Neural crest cell (in vitro differentiated cells): ENCODE measurements at places on chromosomes 11 and 22. TPM values are rescaled to one million over a fixed set of nuclear protein-coding genes. Genes with fewer than 3 reads are reported as not detected.
A peak's percentile ranks its signal among the peaks of the same experiment; 100 is the strongest.

MAJIN gene
- total RNA-seq: not detected in 2 replicates

A4GALT gene
- 0.35 and 0.39 TPM in 2 replicates for total RNA-seq

OR8G5 gene
- not detected in 2 replicates for total RNA-seq

C11orf68 gene
- 25.7 and 27.2 TPM in 2 replicates for total RNA-seq

DNA sequence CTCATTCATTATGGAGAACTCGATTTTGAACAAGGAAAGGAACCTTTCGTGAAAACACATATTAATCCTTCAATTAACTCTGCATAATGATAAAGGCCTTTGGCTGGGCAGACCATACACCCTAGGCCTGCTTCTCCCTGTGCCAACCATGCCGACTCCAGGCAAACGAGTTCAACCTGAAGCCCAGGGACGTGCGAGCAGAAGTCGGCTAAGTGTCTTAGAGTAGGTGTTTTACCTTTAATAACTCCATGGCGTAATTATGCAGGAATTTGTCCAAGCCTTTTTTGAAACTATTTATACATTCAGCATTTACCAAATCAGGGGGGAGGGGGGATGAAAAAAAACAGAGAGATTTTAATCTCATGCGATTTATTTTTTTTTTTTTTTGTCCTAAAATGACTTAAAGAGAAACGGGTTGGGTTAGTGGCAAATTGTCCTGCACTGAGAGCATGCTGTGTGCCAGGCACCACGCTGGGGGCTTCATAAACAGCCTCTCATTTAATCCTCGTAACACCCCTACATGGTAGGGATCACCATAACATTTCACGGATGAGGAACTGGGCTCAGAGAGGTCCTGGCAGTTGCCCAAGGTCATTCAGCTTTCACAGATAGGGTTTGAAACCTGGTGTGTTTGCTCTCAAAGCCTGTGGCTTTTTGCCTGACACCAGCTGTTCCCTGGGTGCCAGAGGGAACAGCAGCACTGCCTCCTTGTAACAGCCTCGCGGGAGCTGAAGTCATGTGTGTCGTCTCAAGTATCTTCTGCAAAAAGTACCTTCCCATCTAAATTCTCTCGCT is 423.9 kb downstream of the MN1 start:
- DNase-seq: no peak
- H3K27ac ChIP-seq: no peak overlapping the region
- H3K4me3 ChIP-seq: no peak overlapping the region
- no peaks in the 10 kb centered on the region for H3K27me3 ChIP-seq

DNA sequence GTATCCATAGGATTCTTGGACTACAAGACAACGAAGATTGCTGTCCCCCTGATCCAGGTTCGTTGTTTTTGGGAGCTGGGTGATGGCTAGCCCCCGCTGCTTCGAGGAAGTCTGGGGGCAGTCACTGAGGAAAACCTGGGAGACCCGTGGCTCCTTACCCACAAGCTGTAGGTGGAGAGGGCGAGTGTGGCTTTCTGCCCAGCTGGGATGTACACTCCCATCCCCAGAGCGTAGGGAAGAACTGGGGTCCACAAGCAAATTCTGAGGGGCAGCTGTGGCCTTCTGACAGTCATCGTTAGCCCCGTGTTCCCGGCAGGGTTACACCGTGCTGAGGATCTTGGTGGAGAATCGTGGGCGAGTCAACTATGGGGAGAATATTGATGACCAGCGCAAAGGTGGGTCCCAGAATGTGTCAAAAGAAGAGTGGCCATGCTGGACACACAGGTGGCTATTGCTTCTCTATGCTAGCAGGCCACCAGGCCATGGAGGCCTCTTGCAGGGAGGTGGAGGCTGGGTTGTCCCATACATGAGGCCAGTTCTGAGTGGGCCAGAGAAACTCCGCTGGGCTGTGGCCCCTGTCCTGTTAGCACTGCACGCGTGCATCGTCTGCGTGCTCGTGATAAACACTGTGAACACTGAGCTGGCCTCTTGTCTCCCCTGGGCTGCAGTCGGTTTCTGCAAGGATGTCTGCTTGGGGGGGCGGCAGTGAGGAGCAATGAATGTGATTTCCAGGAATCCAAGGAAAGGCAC is 39.8 kb downstream of the GLB1L2 start:
- no peak overlapping the region for H3K27ac ChIP-seq
- DNase-seq: no peak
- no peaks in the 10 kb centered on the region for H3K27me3 ChIP-seq

GRCh38 chr11:20208622-20209111 is 48.4 kb upstream of the DBX1 start:
- peaks cover 32% of the 10 kb centered on the region for H3K4me1 ChIP-seq
- H3K4me3 ChIP-seq: peak overlapping the region; percentile 54
- peak; percentile 25 for DNase-seq
- no peak overlapping the region for H3K27ac ChIP-seq
- H3K27me3 ChIP-seq: peaks cover 65% of the 10 kb centered on the region

DNA sequence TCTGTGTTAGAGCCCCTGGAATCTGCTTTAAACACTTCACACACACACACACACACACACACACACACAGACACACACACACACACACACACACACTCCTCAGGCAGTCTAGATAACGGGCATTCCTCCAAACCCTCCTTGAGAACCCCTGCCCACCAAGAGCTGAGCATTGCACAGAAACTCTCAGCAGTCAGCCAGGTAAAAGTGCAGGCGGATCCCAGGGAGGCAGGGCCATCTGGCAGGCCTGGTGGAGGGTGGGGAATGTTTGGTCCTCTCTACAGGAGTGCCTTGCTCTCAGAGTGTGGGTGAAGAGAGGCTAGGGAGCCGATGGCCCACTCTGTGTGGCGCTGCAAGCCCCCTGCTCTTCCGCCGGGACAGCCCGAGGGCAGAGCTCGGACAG is 190.2 kb downstream of the BUD13 start:
- H3K27me3 ChIP-seq: peaks cover 89% of the 10 kb centered on the region
- peaks cover 14% of the 10 kb centered on the region for H3K4me1 ChIP-seq
- H3K36me3 ChIP-seq: peaks cover 2% of the 10 kb centered on the region
- no peak for DNase-seq

GRCh38 chr22:46219636-46220035 is 30.5 kb downstream of the CDPF1 start:
- no peak overlapping the region for H3K4me3 ChIP-seq
- H3K27ac ChIP-seq: no peak overlapping the region
- peaks cover 7% of the 10 kb centered on the region for H3K4me1 ChIP-seq
- DNase-seq: no peak
- H3K27me3 ChIP-seq: no peaks in the 10 kb centered on the region

GRCh38 chr11:96263238-96263763 is 79.7 kb downstream of the MAML2 start:
- H3K36me3 ChIP-seq: peaks cover 4% of the 10 kb centered on the region
- no peak for DNase-seq
- H3K4me1 ChIP-seq: peaks cover 59% of the 10 kb centered on the region
- no peak overlapping the region for H3K27ac ChIP-seq

DNA sequence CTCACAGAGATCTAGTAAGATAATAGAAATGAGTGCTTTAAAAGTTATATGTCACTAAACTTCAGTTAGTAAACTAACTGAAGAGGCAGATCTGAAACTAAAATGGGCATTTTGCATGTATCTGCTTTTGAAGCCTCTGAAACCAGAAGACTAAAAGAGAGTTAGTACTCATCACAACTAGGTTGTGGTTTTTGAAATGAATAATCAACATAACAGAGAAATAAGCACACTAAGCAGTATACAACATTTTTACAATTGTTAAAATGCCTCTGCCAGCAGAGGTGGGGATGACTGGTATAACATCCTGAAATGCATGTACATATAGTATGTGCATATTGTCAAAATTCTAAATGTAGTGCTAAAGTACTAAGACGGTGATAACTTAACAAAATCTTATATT is 564.5 kb downstream of the DLG2 start:
- no peaks in the 10 kb centered on the region for H3K27me3 ChIP-seq
- no peaks in the 10 kb centered on the region for H3K4me1 ChIP-seq
- H3K4me3 ChIP-seq: no peak overlapping the region
- H3K36me3 ChIP-seq: no peaks in the 10 kb centered on the region
- no peak for DNase-seq

DNA sequence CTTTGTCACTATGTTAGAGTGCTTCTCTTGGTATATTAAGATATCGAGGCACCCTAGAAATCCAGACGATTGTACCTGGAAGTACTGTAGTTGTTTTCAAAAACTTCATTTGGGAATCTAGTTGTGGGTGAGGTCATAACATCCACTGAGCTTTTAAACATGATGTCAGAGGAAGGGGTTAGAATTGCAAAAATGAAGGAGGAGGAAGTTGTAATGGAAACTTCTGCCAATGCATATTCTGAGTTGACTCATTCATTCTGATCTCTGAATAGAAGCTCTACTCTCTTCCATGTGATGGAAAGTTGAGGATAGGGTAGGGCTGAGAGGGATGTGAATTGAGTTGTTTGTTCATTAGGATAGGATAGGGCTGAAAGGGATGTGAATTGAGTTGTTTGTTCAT is 7.7 kb downstream of the CD44 start:
- no peaks in the 10 kb centered on the region for H3K36me3 ChIP-seq
- DNase-seq: no peak
- no peak overlapping the region for H3K4me3 ChIP-seq
- H3K27me3 ChIP-seq: peaks cover 14% of the 10 kb centered on the region
- H3K27ac ChIP-seq: no peak overlapping the region
- H3K4me1 ChIP-seq: no peaks in the 10 kb centered on the region

DNA sequence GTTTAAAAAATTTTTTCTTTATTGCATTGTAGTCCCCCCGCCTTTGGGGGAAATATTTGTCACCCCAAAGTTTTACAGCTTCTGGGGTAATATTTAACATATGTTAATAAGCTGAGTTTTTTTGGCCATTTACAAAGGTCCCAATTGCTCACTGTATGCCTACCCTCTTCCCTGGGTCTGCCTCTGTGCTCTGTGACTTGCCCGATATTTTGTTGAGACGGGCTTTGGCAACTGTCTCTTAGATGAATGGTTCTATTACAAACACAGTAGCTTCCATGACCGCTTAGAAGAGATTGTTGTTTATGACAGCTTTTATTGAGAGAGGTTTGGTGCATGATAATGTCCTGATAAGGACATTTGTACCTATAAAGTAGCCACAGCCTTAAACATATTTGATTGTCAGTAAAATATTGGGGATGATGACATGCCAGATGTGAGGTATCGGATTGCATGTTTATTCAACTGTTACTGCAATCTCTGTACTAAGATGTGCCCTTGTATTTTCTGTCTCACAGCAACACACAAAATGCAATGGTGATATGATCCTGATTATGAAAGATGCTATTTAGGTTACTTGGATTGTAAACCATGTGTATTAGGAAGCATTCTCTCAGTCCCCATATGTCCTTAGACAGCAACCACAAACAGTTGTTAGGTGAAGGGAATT is 103.1 kb downstream of the TEAD1 start:
- H3K36me3 ChIP-seq: peaks cover 17% of the 10 kb centered on the region
- DNase-seq: no peak

- H3K4me3 ChIP-seq: no peak overlapping the region
- H3K27me3 ChIP-seq: peaks cover 15% of the 10 kb centered on the region
- no peaks in the 10 kb centered on the region for H3K36me3 ChIP-seq
- DNase-seq: no peak
- peaks cover under 1% of the 10 kb centered on the region for H3K4me1 ChIP-seq
- H3K27ac ChIP-seq: no peak overlapping the region
Observed at GRCh38 chr22:46081036-46081830, 69.1 kb upstream of the PPARA start.

GRCh38 chr11:106420048-106420665 is 342.7 kb downstream of the AASDHPPT start:
- no peaks in the 10 kb centered on the region for H3K27me3 ChIP-seq
- no peak overlapping the region for H3K27ac ChIP-seq
- DNase-seq: no peak
- H3K36me3 ChIP-seq: no peaks in the 10 kb centered on the region
- peaks cover 4% of the 10 kb centered on the region for H3K4me1 ChIP-seq

DNA sequence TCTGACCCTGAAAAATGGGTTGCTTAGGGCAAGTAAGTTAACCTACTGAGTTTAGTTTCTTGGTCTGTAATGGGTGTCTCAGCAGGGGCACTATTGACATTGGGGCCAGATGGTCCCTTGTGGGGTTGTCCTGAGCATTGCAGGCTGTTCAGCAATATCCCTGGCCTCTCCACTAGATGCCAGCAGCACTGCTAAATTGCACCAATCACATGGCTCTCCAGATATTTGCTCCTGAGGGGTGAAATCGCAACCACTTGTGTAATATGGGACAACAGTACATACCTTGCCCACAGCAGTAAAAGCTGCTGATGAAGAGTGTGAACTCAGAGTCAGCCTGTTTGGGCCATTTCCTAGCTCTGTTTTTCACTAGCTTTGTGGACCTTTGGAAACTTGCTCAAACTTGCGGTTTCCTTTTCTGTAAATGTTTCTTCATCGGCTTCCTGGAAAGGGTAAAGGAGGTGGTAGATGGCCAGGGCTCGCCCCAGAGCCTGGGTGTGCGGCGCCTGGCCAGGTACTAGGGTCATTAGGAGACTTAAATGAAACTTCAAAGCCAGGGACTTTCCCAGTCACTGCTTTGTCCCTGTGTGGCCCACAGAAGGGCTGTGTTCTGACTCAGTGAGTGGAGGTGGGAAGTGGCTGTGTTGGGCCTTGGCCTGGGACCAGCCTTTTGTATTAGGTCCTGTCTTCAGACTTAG is 13.0 kb downstream of the NCF4 start:
- H3K4me3 ChIP-seq: no peak overlapping the region
- DNase-seq: no peak
- H3K4me1 ChIP-seq: no peaks in the 10 kb centered on the region
- H3K36me3 ChIP-seq: no peaks in the 10 kb centered on the region
- H3K27me3 ChIP-seq: peaks cover 46% of the 10 kb centered on the region

DNA sequence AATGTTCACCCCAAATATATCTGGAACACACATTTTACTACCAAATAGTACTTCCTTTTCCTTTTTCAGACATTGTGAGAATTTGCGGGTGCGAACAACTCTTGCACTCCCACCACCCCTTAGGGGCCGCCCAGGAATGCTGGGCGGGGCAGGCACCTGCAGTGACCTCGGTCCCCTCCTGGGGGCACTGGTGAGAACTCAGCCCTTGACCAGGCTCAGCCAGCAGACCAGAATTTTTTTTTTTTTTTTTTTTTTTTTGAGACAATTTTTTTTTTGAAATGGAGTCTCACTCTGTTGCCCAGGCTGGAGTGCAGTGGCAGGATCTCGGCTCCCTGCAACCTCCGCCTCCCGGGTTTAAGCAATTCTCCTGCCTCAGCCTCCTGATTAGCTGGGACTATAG is 75.8 kb downstream of the ARHGAP8 start:
- no peak overlapping the region for H3K4me3 ChIP-seq
- no peaks in the 10 kb centered on the region for H3K27me3 ChIP-seq
- peak; percentile 57 for DNase-seq

GRCh38 chr11:93444617-93445073 is 98.5 kb downstream of the SMCO4 start:
- H3K36me3 ChIP-seq: peaks cover 12% of the 10 kb centered on the region
- DNase-seq: peak; percentile 37
- no peaks in the 10 kb centered on the region for H3K27me3 ChIP-seq
- no peak overlapping the region for H3K4me3 ChIP-seq
- peaks cover 23% of the 10 kb centered on the region for H3K4me1 ChIP-seq
- peak overlapping the region; percentile 63 for H3K27ac ChIP-seq
